ENCODE measurements at places on chromosomes 4 and X.

GRCh38 chrX:2536141-2536540, 35.4 kb upstream of the DHRSX start:
- DNase-seq: no peak

DNA sequence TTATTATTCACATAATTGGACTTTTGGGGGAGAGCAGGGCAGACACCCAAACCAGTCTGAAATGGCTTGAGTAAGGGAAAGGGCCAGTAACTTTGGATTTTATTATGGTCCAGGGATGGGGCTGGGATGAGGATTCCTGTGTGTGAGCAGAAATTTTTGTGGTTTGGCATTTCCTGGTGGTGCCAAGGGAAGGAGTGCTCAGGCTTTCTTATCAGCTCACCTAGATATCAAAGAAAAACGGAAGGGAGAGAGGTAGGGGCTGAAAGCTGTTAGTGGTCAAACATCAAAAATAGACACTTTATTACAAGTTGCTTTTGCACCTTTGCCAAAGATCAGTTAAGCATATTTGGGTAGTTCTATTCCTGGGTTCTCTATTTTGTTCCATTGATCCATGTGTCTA, 128.5 kb upstream of the DIPK2B start:
- no peak for DNase-seq

- DNase-seq: no peak
These were observed 17.2 kb downstream of the DHRSX start for GRCh38 chrX:2483398-2484060.

GRCh38 chr4:156298230-156298629, 344.6 kb upstream of the CTSO start:
- DNase-seq: no peak

DNA sequence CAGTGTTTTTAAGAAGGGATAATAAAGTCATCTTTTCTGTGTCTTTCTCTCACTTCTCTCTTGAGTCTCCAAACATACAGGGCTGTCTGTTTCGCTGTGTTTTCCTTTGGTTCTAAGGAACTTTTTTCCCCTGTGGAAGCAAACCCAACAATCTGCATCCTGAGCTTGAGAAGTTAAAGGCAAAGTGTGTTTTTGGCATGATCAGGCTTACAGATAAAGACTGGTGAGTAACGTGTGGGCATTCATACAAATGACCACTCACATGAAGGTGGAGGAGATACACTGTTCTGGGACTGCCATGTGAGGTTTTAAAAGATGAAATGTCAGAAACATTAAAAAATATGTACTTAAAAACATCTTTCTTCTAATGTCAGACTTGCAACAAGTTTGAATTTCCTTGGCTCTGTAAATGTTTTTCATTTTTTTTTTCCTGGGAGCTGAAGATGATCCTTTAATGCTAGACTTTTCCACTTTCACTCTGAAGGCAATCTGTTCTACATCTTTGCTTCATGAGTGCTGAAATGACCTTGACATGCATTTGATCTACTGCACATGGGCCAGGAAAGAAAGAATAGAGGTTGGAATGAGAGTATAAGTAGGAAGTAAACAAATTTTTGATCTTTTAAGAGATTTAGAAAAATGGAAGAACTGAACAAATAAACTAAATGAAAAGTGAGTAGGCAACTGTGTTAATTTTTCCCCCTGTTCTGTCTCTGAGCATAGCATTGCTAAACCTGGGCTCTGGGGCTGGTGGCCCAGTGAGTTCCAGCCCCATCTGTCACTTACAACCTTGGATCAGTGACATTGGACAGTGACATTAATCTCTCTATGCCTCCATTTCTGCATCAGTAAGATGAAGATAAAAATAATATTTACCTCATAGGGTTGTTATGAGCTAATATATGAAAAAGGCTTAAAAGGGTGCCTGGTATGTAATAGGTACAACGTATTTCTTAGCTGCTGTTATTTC, 151.1 kb upstream of the TBC1D9 start:
- DNase-seq: no peak

- DNase-seq: no peak
These were observed 71.6 kb upstream of the MAB21L2 start for GRCh38 chr4:150510176-150510865.

DNA sequence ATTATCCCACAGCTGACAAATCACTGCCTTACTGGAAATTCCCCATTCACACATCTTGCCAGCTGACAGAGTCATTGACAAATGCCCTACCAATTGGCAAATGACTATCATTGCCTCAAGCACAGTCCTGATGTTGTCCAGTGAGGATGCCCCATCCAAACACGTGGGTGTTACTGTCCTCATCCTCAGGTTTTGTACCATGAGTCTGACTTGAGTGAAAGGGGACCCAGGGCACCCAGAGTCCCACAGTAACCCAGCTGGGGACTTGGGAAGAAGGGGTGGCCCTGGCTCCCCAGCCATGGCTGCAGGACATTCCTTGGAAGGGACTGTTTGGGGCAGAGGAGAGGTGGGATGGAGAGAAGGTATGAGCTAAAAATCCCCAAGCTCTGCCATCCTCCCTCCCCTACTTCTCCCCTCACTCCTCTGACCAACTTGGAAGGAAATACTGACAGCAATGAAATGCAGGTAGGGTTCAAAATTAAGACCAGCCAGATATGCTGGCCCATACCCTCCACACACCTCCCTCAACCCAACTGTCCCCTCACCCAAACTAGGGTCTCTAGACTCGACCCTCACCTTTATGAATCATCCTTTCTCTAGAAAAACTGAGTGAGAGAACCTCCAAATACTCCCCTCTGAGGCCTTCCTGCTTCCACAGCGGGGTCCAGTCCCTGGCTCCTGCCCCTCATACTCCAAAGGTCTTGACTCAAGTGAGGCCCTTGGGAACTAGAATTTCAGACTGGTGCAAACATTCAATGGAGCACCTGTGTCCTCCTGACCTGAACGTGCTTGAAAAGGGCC, 5.1 kb downstream of the TIMP1 start:
- DNase-seq: no peak

GRCh38 chr4:155705664-155706063, 39.0 kb downstream of the GUCY1A1 start:
- no peak for DNase-seq

- DNase-seq: no peak
These were observed 328.5 kb upstream of the GALNTL6 start for GRCh38 chr4:171484681-171485080.

DNA sequence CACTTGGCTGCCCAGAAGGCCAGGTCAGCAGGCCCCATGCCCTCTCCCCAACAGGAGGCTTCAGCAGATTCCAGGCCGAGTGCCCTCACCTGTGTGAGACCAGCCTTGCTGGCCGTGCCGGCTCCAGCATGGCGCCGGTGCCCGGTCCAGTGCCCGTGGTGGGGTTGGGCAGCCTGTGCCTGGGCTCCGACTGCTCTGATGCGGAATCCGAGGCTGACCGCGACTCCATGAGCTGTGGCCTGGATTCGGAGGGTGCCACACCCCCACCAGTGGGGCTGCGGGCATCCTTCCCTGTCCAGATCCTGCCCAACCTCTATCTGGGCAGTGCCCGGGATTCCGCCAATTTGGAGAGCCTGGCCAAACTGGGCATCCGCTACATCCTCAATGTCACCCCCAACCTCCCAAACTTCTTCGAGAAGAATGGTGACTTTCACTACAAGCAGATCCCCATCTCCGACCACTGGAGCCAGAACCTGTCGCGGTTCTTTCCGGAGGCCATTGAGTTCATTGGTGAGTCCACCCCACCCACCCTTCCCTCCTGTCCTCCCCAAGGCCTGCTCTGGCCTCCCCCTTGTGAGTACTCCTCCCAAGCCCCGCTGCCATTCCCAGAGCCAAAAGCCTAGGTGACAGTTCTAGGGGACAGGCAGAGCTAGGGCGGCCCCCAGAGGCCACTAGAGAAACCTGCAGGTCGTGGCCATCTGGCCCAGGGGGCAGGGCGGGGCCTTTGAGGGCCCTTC, 2.3 kb downstream of the DUSP9 start:
- DNase-seq: no peak

DNA sequence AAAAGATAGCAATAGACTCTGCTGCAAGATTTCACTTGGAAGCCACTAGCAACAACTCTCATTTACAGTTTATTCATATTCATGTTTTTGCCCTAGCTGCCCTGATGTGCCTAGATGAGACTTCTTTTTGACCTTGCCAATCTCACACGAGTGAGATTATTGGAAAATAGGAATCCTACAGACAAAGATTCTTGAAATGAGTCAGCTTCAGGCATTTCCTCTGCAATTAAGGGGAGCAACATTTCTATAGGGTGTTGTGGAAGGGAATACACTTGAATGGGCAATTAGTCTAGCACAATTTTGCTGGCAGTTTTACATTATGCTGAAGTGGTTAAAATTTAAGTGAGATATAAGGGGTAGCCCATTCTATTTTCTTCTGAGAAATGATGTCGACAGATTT, 217.0 kb upstream of the FAT4 start:
- DNase-seq: no peak

- no peak for DNase-seq
These were observed 141.8 kb downstream of the CBR4 start for GRCh38 chr4:168868044-168868781.

GRCh38 chr4:108170631-108171338, 2.1 kb upstream of the LEF1 start:
- no peak for DNase-seq

GRCh38 chr4:135249024-135249423, 1047.4 kb upstream of the PABPC4L start:
- DNase-seq: no peak

DNA sequence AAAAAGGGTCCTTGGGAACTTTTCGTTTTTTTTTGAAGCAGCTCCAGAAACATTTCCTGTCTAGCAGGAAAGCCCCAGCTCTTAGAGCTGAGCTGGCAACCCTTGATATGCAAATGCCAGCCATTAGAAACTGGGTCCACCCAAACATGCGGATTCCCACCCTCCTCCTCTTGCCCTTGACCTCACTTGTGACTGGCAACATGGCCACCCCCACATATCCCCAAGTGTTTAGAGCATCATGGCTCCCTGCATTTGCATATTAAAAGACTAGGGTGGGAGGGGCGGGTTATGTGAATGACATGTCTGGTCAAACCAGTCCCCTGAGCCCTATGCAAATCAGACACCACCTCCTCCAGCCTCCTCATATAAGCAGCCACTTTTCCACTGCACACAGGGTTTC, 671.1 kb downstream of the FAT4 start:
- DNase-seq: no peak

DNA sequence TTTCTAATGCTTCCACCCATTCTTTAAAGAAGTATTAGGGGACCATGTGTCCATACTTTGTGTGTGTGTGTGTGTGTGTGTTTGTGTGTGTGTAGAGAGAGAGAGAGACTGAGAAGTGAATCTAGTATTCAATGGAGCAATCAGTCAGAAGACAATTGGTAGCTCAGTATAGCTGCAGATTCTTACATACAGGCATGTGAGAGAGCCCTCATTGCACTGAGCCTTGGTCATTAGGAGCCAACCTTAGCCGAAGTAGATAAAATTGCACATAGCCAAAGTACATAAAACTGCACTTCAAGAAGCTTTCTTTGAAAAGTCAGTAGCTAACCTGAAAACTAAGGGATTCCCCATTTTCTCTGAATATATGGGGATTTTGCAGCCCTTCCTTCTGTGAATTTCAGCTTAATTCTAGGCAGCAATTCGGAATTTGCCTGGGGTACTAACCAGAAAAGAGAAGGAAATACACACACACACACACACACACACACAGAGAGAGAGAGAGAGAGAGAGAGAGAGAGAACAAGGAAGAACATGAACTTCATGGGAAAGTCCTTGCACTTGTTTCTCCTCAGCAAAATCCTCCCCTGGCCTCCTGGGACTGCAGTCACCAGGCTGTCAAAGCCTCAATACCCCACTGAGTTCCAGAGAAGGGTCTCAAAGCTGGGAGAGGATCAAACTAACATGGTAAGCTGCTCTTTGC, 1.7 kb upstream of the PRDM8 start:
- no peak for DNase-seq

DNA sequence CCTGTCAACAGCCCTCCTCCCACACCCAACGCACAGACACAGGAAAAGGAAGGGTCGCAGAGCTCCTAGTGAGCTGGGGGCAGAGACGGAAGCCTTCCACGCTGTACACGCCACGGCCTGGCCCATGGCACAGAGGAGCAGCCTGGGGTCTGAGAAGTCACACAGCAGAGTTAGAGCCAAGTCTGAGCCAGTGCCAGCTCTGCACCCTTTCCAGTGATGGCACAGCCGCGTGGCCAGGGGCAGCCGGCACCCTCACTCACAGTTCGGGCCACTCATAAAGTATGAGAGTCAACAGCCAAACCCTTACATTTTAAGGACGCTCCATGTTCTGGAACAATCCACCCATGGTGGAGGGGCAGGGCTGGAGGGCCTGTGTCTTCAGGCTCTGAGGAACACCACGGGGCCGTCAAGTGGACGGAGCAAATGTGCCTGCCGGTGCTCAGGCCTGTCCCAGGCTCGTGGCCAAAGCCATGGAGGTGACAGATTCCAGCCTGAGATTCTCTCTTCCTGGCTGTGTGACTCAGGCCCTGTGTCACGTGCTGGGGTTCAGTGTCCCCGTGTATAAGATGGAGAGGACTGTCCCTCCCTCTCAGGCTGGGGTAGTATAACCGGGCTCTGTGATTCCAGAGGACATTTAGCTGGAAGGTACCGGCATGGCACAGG, 91.2 kb downstream of the ABLIM2 start:
- no peak for DNase-seq

DNA sequence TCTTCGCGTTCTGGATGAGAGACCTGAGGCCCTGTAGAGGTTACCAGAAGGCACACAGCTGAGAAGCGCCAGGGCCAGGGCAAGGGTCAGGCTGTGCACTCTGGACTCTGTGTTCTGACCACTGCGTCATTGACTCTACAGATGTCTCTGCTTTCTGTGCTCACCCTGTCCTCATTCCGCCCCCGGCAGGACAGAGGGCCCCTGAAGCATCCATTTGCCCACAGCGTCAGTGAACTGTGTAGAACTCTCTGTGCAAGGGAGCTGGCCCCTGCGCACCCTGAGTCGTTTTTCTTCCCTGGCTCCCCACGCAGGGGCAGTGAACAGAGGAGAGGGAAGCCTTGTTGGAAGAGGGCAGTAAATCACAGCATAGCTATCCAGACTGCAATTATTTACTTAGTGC, 6.1 kb upstream of the WAS start:
- DNase-seq: no peak

DNA sequence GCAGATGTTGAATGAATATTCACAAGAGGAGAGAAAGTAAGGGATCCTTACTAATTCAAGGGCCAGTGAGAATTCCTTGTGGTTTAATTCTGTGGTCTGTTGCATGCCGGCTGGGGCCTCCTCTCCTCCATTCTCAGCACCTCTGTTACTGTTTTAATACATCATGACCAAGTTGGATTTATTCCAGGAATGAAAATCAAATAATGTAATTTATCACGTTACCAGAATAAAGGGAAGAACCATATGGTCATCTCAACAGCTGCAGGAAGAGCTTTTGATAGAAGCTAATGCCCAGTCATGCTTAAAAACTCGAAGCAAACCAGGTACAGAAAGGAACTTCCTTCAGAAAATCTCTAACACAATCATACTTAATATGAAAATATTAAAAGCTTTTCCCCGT, 54.1 kb downstream of the GRK4 start:
- DNase-seq: no peak

- DNase-seq: no peak
These were observed 100.6 kb downstream of the LUZP4 start for GRCh38 chrX:115390078-115390477.

GRCh38 chr4:74133786-74134499, 24.0 kb upstream of the MTHFD2L start:
- no peak for DNase-seq
